ENCODE measurements at places on chromosomes 5 and 9. TPM values are rescaled to one million over a fixed set of nuclear protein-coding genes. Genes with fewer than 3 reads are reported as not detected.

FBP1 gene
- not detected for total RNA-seq

HSPB3 gene
- total RNA-seq: not detected

SPARC gene
- 946 TPM for total RNA-seq

CDX1 gene
- total RNA-seq: not detected

SPINK7 gene
- not detected for total RNA-seq

DEPDC1B gene
- total RNA-seq: 8.2 TPM

ALAD gene
- total RNA-seq: 39.0 TPM

C5orf52 gene
- not detected for total RNA-seq

DBH gene
- total RNA-seq: 1.8 TPM

TICAM2 gene
- 0.42 TPM for total RNA-seq

SNX24 gene
- 21.8 TPM for total RNA-seq

FBXO10 gene
- total RNA-seq: 68.7 TPM

PDE8B gene
- 1.1 TPM for total RNA-seq

SLC6A18 gene
- total RNA-seq: not detected

HSDL2 gene
- 4.8 TPM for total RNA-seq

NOL6 gene
- total RNA-seq: 25.6 TPM

SLC45A2 gene
- total RNA-seq: 0.76 TPM

ZNF883 gene
- total RNA-seq: 18.4 TPM

DNA sequence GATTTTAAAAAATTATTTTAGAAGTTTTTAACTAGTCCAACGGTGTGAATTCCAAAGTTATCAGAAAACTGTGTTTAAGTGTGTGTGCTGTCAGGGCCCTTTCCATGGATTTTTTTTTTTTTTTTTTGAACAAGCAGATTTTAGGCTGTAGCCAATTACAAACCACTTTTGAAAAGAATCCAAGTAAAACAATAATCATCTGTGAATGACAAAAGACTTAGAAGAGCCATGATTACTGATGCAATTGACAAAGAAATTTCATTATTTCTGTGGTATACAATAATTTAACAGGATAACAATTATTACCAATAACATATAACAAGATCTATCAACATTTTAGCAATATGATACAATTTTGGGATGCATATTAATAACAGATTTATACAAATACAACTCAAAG is 16.2 kb upstream of the PAIP1 start:
- no peak for DNase-seq

DNA sequence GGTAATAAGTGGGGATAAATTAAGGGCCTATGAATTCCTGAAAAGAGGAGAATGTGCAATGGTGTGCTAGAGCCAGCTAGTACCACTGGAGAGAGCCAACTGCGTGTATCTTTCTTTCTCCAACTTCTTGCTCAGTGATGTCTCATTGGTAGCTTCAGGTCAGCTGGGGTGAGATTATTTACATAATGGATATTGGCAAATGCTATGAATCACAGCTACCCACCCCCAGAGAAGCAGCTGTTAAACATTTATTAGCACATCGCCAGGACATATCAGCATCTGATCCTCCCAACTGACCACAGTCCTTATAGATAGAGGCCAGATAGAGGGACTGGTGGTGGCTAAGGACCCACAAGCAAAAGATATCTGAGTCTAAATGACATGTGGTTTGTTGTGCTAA is 421.3 kb downstream of the ACTL7B start:
- DNase-seq: no peak

GRCh38 chr9:16075696-16076095 is 522.9 kb downstream of the CCDC171 start:
- DNase-seq: no peak

- no peak for DNase-seq
Measured at GRCh38 chr9:93171261-93171990, 12.5 kb upstream of the WNK2 start.

DNA sequence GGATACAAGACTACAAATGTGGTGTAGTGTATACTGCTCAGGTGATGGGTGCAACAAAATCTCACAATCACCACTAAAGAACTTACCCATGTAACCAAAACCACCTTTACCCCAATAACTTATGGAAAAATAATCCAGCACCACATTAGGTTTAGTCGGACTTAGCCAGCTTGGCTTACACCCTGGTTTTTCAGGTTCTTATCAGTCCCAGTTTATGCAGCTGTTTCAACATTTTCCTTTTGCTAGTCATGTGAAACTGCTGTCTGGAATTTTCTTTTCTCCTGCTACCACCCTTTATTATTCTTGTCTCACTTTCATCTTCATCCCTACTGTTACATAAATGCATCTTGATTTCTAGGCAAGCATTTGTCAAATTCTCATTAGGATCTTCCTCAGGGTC is 51.5 kb downstream of the STK32A start:
- no peak for DNase-seq

DNA sequence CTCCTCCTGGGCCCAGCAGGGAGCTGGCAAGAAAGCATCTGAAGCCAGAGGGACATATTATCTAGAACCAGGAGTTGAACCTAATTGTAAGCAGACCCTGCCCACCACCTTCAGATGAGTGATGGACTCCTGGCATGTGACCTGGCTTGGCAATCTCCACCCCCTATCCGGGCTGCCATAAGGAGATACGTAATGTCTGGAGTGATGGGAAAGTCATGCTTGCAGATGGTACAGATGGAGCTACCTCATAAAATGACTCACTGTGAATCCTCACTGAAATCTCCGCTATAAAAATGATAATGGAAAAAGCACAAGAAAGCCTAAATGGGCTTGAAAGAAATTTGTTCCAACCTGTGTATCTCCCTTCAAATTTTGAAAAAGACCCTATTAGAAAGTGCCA is 157.5 kb downstream of the DMRT2 start:
- DNase-seq: no peak

- DNase-seq: peak; percentile 16
Measured at GRCh38 chr9:107491081-107492053, 1.8 kb upstream of the KLF4 start.

GRCh38 chr9:91960367-91960766 is 10.3 kb upstream of the ROR2 start:
- no peak for DNase-seq

DNA sequence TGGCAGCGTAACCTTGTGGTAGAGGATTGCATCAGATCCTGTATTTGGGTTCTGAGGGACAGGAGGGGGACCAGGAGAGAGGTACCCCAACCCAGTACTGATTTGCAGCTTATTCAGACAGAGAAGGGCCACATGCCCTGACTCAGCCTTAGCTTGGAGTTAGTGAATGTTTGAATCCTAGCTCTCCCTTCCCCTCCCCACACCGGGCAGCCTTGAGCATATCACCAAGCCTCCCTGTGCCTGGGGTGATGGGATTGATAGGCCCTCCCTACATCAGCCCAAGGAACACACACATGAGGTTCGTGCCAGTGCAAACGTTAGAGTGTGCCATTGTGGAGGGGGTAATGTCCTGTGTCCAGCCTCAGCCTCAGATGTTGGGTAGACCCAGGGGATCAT is 71.9 kb downstream of the AMBP start:
- DNase-seq: no peak

GRCh38 chr5:156332245-156332644 is 5.3 kb downstream of the SGCD start:
- DNase-seq: no peak

DNA sequence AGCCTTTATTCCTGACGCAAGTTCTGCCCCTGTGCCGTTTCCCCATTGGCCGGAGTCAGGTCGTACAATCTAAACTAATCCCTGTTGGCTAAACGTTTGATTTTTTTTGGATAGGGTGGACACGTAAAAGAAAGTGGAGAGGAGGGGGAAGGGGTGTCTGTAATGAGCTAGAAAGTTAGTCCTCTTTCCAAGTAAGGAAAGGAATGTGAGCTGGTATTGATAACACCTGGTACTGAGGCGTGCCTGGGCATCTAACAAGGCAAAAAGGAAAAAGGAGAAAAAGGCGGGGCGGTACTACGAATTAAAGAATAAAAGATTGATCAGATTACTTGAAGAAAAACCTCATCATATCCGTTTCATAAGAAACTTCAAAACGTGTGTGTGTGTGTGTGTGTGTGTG is 665.2 kb downstream of the ANXA1 start:
- DNase-seq: no peak

DNA sequence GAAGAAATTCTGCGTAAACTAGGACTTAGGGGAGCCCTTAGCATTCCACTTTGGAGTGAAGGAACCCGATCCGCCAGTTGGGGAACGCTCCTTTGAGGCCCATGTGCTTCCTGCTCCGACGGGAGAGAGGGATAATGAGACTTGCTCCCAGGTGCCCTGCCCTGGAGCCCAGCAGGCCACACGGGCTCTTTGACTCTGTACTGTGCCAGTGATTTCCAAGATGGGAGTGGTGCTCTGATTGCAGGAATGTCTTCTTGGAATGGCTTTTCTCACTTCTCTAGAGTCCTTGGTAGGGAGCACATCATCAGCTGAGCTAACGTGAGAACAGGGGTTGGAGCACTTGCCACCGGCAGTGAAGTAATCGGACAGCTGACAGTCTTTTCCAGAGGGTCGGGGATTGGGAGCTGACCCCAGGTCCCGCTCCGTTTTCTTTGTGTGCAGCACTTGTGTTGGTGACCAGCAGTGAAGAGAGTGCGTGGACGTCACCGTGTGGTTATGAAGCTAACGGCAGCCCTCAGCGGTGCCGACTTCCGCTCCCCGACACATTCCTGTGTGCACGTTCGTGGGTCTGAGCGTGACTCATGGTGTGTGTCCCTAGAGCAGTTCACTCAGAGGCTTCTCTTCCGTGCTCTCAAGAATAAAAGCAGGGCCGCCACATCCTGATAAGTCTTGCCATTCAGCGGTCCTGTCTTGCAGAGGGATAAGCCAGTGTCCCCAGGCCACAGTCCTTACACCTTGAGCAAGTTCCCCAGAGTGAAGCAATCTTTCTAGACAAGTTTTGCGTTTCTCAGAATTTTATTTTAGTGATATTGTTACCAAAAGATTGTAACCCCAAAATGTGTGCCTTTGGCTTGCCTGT is 25.6 kb downstream of the ABL1 start:
- DNase-seq: no peak

DNA sequence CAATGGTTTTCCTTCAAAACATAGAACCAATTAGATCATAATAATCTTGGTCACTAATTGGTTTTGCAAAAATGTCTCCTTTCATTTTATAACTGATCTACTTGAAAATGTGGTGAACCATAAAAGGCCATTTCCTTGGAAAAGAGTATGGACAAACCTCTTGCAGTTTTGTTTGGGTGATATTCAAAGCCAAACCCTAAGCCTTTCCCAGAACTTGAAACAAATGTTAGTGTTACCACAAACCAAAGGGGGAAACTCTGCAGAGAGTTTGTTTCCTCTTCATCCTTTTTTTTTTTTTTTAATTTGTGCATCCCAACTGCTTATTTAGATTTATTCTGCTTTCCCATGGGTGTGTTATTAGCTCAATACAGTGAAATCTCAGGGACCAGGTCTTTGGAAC is 204.4 kb upstream of the ADAMTSL1 start:
- DNase-seq: no peak

DNA sequence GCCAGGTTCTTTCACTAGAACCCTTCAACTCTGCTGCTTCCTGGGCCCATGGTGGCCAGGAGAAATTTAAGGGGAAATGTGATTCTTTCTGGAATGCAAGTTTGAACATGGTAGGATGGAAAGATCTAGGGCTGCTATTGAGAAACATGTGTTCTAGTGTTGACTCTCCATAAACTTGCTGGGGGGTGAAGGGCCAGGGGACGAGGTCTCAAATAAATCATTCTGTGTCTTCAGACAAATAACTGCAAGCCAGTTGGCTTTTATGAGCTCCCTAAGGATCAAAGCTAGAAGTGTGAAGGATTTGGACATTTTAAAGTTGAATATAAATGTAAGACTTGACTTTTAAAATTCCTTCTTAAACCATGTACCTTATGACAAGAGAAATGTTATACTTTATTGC is 78.5 kb downstream of the ZNF366 start:
- DNase-seq: no peak

DNA sequence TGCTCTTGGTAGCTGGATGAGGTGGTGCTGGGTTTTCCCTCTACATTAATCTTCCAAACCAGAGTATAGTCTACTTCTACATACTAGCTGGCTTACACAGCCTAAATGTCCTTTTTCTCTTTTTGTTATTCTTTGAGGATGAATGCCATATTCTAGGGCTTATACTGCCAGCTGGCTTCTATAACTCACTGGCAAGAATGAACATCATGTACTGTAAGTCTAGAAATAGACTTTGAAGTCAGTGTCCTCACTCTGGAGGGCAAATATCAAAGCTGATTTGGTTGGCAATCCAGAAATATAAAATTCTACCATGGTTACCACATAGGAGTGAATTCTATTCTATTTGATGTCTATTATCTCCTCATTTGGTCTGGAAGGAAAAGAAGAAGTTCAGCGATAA is 251.7 kb upstream of the TYRP1 start:
- DNase-seq: no peak

- DNase-seq: no peak
Measured at GRCh38 chr5:7795306-7795705, 55.6 kb downstream of the CFAP90 start.

- DNase-seq: no peak
Measured at GRCh38 chr9:137372693-137373610, 50.0 kb downstream of the EXD3 start.

DNA sequence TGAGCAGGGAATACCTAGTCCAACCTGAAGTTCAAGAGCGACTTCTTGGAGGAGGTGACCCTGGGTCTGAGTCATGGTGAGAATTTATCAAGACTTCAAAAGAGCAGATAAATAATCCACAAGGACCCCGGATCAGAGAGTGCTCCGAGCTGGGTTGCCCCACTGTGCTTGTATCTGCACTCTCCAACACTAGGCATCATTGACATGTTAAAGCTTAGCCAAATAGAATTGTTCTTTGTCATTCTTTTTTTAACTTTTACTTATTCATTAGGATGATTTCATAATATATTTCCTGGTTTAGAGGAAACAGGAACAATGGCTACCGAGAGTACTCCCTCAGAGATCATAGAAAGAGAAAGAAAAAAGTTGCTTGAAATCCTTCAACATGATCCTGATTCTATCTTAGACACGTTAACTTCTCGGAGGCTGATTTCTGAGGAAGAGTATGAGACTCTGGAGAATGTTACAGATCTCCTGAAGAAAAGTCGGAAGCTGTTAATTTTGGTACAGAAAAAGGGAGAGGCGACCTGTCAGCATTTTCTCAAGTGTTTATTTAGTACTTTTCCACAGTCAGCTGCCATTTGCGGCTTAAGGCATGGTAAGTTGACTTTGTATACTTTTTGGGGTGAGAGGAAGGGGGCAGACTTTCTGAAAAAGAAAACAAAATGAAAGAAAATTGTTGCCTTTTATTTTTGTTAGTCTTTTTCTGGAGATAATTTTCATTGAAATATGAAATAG is at the start of gene CARD6:
Gene CARD6 (plus strand): TSS at position 300 of the 738 bp plus-strand sequence. CDS start 16 bp downstream, at position 316.
- no peak for DNase-seq

DNA sequence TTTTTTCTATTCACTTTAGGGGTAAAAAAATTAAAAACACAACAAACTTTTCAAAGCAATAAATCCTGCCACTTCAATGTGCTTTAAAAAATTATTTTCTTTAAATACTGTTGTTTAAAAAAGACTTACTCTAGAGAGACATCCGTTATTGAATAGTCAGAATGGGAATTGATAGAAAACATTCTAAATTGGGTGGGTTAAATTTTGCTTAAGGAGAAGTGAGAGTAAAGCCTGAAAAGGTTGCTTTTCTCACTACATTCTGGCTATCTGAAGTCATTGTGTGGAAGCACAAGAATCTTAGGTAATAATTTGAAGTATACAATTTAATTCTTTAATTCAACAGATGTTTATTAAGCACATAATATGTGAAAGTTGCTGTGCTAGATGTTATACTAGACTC is 509.3 kb downstream of the NR2F1-AS1 start:
- no peak for DNase-seq

GRCh38 chr9:131628459-131629225 is 83.3 kb downstream of the PRRT1B start:
- no peak for DNase-seq

- no peak for DNase-seq
Measured at GRCh38 chr5:143456952-143457547, 53.6 kb upstream of the NR3C1 start.

GRCh38 chr5:53970475-53970874 is 339.9 kb downstream of the ARL15 start:
- DNase-seq: no peak

Data from glutamatergic neuron (in vitro differentiated cells).